ENCODE measurements at places on chromosomes 11 and 22. TPM values are rescaled to one million over a fixed set of nuclear protein-coding genes. Genes with fewer than 3 reads are reported as not detected.

Gene TRIM5
- total RNA-seq, result 32.8 TPM

DNA sequence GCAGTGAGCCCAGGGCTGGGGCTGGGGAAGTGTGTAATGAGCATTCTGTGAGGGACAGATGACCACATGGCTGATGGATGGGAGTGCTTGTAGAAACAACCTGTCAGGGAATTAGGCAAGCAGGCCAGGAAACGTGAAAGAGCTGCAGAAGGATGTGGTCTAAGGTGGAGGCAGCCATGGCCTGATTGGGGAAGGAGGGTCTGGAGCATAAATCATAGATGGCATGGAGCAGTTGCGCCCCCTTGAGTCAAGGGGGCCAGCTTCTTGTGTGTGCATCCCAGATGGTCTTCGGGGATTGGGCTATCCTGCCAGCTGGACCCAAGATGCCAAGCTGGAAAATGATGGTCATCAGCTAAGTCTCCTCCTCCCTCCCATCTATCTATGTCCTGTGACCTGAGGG lies 119.4 kb upstream of the CLPB start:
- DNase-seq, result peak; percentile 73

GRCh38 chr11:32290783-32291182 lies 144.6 kb downstream of the WT1 start:
- no peak for DNase-seq

DNA sequence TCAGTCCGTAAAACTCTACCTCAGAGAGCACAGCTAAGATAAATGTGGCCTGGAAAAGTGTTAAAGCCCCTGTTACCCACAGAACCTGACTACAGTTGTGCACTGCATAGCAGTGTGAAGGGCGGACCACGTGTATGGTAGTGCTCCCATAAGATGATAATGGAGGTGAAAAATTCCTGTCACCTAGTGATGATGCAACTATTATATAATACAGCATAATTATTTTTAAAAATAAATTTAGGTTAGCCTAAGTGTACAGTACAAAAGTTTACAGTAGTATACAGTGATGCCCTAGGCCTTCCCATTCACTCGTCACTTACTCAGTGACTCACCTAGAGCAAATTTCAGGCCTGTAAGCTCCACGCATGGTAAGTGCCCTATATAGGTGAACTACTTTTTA lies 76.6 kb upstream of the RASSF10 start:
- no peak for DNase-seq

DNA sequence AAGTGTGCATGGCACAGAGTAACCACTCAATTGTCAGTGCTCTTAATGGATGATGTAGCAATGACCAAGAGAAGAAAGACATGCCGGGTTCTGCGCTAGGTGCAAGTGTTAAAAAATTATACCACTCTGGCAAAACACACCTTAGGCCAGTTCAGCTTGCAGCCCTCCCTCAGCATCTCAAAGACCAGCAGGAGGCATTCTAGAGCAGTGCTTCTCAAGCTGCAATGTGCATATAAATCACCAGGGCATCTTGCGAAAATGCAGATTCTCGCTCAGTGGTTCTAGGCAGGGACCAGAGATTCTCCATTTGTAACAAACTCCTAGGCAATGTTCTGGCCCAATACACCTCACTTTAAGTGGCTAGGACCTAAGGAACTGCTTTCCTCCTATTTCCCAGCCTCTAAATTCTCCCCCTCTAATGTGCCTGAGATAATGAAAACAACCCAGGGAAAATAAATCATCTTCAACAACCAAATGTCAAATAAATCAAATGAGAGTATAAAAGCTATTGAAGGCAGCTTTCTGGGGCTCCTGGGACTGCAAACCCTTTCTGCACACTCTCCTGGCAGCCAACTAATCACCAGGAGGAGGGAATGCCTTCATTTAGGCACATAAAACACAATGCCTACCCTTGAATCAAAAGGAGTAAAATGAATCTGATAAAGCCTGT lies 337.2 kb upstream of the API5 start:
- peak; percentile 32 for DNase-seq

- no peak for DNase-seq
Measured at GRCh38 chr11:75689863-75690609, 21.2 kb upstream of the MAP6 start.

GRCh38 chr11:105202422-105202821 lies 62.9 kb upstream of the CARD18 start:
- DNase-seq, result no peak

DNA sequence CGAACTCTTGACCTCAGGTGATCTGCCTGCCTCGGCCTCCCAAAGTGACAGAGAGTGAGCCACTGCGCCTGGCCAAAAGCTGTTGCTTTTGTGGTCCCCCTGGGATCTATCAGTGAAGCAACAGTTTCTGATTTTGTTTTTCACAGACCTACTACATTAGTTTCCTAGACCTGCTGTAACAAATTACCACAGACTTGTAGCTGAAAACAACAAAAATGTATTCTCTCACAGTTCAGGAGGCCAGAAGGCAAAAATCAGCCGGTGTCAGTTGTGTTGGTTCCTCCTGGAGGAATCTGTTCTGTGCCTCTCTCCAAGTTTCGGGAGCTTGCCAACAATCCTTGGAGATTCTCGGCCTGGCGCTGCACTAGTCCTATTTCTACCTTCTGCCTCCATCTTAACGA lies 8.5 kb upstream of the SLC35C1 start:
- no peak for DNase-seq

Gene C11orf87
- total RNA-seq, result 0.23 TPM

GRCh38 chr11:403761-404431 lies 9.9 kb downstream of the PKP3 start:
- DNase-seq, result peak; percentile 9

DNA sequence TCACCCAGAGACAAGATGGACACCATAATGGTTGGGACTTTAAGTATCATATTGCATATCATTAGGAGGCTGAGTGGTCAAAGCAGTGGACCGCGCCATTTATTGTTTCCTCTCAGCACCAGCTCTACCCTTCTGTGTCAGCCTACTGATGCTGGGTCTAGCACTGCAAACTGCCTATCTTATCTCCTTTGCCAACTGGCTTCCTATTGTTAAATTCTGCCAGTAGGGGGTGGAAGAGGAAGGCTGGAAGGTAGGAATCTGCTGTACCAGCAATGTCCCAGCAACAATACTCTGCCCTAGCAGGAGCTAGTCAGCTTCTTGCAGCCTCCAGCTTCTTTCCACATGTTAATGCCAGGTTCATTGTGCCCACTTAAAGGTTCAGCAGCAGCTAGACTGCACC lies 367.1 kb upstream of the PDGFD start:
- peak; percentile 14 for DNase-seq

DNA sequence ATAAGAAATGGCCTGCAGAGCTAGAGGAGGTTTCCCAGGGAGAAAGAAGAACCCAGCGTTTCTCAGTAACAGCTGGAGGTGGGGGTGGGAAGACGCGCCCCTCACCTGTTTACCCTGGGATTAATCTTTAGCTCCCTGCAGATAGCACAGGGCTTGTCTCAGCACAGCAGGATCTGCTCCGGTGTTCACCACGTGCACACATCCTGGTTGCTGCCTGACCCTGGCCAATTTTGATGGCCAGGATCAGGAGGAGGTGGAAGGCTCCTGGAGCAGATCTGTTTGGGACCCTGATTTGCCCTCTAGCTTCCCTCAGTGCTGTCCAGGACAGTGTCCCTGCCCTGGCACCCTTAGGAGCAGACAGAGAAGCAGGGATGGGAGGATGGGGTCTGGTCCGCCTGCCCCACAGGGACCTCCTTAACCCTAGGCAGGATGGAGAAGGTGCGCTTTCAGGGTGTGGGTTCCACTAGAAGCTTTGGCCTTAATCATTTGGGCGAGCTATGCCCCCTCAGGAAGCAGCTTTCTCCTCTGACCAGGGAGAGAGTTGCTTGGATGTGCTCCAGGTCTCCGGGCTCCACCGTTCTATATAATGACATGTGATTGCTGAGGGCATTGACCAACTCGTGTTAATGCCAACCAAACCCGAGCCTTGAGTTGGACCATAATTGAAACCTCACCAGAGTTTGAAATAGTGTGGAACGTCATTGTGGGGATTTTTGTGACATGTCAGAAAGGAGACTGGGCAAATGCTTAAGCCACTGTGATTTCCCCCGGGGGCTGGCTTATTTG lies 19.3 kb downstream of the UPB1 start:
- DNase-seq, result no peak

- no peak for DNase-seq
Measured at GRCh38 chr11:92045301-92045700, 179.3 kb upstream of the FAT3 start.

DNA sequence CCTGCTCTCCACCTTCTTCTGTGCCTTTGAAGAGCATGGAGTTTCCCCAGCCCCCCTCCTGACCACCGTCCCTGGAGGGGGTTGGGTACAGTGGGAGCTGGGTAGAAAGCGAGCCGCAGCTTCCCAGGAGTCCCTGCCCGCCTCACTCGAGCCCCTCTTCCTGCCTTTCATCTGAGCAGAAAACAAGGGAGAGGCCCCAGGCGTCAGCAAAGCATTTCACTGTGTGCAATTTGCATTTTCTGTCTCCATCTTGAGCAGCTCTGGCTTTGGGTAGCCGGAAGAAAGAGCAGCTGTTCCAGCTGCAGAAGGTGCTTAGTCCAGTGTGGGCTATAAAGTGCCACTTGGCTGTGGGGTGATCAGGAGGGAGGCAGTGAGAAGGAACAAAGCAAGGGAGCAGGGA lies 229.7 kb downstream of the CEP164 start:
- no peak for DNase-seq

DNA sequence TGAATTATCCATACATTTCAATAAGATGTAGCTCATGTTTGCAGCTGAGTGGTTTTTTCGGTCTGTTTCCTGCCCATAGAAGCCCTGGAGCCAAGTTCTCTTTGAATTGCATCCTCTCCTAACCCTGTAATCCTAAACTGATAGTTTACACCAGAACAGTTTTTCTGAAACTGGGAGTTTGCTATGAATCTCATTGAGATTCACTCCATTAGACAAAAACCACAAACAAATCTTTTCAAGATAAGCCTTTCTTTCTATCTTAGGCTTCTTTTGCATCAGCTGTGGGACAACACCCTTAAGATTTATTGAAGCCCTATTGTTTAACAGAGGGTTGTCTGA lies 324.8 kb downstream of the DYNC2H1 start:
- no peak for DNase-seq

Gene LARGE1
- total RNA-seq, result 62.4 TPM

Gene CXCR5
- total RNA-seq, result not detected

Gene ALX4
- not detected for total RNA-seq

Gene NEFH
- total RNA-seq, result 3.7 TPM

DNA sequence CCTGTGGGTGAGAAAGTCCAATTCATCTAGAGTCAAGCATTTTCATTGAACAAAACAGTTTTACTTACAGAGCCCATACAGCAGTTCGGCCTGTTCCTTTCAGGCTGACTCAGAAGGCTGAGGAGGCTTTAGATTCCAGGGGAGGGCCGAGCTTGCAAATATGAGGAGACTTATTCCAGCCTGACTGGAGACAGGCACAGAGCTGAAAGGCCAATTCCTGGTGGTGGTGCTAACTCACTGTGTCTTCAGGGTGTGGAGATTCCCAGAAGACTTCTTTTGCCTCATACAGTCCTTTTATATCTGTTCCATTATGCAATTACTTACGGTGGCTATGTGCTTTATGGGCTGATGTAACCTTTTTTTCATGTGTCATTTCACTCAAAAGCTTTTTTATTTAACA lies at the start of gene OR51E2:
TSS of gene OR51E2 (minus strand) at position 269 of the 400 bp plus-strand sequence. CDS start 15,142 bp downstream, outside the sequence.
- no peak for DNase-seq

DNA sequence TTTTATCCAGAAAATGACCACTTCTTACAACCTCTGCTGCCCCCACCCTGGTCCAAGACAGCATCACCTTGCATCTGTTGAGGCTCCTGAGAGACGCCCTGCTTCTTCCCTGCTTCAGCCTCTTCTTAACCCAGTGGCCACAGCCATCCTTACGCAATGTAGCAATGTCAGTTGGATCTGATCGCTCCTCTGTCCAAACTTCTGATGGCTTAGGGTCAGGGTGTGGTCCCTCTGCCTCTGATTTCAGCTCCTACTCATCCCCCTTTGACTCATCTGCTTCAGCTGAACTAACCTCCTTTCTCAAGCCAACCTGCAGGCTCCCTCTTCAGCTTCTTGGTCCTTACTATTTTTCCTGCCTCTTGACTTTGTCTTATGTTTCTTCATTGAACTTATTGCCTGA lies 280.8 kb downstream of the KIRREL3 start:
- no peak for DNase-seq

GRCh38 chr11:23359297-23359696 lies 499.0 kb upstream of the CCDC179 start:
- no peak for DNase-seq

Gene C11orf91
- 0.22 TPM for total RNA-seq

Gene TMPRSS6
- total RNA-seq, result not detected

GRCh38 chr11:117673602-117674001 lies 123.4 kb downstream of the DSCAML1 start:
- DNase-seq, result no peak

- DNase-seq, result no peak
Measured at GRCh38 chr11:58028687-58029411, 1.9 kb upstream of the OR6Q1 start.

Gene BEST1
- 0.17 TPM for total RNA-seq

DNA sequence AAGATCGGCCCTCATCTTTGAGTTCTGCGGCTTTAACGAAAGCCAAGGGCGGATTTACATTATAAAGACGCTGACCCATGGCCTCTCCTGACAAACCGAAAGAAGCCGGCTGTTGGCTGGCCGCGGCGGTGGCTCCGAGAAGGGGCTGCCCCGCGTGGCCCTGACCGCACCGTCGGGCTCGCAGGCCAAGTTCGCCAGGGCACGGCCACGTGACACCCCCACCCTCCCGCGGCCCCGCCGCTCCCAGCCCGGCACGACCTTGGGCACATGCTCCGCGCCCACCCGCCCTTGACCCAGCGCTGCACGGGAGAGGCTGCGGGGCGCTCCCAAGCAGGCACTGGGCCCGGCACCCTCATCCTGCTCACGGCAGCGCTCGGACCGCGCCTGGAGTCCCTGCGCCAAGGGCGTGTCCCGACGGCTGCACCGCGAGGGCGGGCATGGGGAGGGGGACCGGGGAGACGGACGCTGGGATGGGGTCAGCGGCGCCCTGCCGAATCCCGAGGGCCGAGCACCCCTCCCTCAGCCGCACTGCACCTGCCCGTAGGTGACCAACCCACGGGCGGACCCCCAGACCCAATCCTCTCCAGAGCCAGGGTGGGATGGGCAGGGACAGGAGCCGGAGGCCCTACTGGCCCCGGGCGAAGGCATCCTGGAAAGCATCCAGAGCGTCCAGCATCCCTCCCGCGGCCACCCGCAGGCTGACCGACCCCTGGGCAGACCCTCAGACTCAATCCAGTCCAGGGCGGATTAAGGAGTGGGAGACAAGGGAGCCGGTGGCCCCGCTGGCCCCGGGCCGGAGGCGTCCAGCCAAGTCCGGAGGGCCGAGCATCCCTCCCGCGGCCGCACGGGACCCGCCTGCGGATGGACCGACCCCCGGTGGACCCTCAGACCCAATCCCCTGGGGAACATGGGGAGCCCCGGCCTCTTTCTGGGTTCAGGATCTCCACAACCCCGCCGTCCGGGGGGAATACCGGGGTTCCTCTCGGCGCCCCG lies 759 bp downstream of the CPT1A start:
- peak; percentile 53 for DNase-seq

DNA sequence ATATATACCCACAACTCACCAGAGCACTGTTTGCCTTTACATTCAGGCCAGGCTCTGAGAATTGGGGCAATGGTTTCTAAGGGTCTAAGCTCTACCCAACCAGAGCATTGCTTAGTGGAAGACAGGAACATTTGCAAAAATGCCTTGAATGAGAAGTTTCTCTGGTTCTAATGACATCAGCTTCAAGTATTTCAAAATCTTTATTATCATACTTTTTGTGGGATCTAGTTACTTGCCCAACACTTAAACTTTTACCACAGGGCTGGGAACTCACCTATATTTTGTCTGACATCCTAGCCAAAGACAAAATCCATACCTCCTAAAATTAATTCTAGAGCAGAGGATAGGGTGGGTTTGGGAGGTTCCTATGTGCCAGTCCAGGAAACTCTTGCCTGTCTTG lies 51.5 kb downstream of the INSC start:
- no peak for DNase-seq

- DNase-seq, result peak; percentile 45
Measured at GRCh38 chr11:27722953-27723344, 22.7 kb upstream of the BDNF start.

Data from WTC11 (cell line).